ENCODE measurements at places on chromosomes 7 and 10.

GRCh38 chr7:158849768-158850544 is 6.4 kb upstream of the DYNC2I1 start:
- H3K4me1 ChIP-seq: peaks cover 32% of the 10 kb centered on the region
- H3K27me3 ChIP-seq: no peaks in the 10 kb centered on the region
- no peak for DNase-seq
- H3K36me3 ChIP-seq: peaks cover 16% of the 10 kb centered on the region
- H3K4me3 ChIP-seq: no peak overlapping the region

DNA sequence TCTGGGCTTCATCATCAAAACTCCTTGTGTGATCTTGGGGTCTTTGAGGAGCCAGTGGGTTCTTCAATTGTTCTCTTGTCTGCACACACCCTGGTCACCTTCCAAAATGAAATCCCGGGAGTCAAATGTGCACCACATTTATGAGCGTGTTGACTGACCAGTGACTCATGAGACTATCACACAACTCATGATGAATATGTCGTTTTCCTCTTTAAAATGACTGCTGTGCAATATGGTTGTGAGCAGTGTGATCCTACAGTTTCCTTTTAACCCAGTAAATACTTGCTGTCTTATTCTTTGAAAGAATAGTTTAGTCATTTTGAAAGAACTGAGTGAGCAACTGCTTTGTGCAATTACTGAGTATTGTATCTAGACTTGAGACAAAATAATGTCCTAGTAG is 149.2 kb downstream of the DYNC1I1 start:
- DNase-seq: no peak
- no peak overlapping the region for H3K27ac ChIP-seq
- H3K4me1 ChIP-seq: no peaks in the 10 kb centered on the region
- peaks cover 12% of the 10 kb centered on the region for H3K27me3 ChIP-seq
- H3K36me3 ChIP-seq: no peaks in the 10 kb centered on the region
- no peak overlapping the region for H3K4me3 ChIP-seq

- peaks cover 5% of the 10 kb centered on the region for H3K27me3 ChIP-seq
- no peak overlapping the region for H3K27ac ChIP-seq
- H3K36me3 ChIP-seq: no peaks in the 10 kb centered on the region
Observed at GRCh38 chr7:51251290-51251689, 65.3 kb downstream of the COBL start.

- DNase-seq: no peak
- no peak overlapping the region for H3K27ac ChIP-seq
- H3K36me3 ChIP-seq: no peaks in the 10 kb centered on the region
- no peak overlapping the region for H3K4me3 ChIP-seq
- peaks cover 2% of the 10 kb centered on the region for H3K27me3 ChIP-seq
Observed at GRCh38 chr7:69959789-69960499, 361.7 kb downstream of the AUTS2 start.

GRCh38 chr7:45136106-45137060 is 21.2 kb upstream of the RAMP3 start:
- H3K27ac ChIP-seq: peak overlapping the region; percentile 27
- no peaks in the 10 kb centered on the region for H3K36me3 ChIP-seq
- DNase-seq: peak; percentile 85
- peaks cover 19% of the 10 kb centered on the region for H3K4me1 ChIP-seq
- H3K4me3 ChIP-seq: no peak overlapping the region
- H3K27me3 ChIP-seq: peaks cover 9% of the 10 kb centered on the region

DNA sequence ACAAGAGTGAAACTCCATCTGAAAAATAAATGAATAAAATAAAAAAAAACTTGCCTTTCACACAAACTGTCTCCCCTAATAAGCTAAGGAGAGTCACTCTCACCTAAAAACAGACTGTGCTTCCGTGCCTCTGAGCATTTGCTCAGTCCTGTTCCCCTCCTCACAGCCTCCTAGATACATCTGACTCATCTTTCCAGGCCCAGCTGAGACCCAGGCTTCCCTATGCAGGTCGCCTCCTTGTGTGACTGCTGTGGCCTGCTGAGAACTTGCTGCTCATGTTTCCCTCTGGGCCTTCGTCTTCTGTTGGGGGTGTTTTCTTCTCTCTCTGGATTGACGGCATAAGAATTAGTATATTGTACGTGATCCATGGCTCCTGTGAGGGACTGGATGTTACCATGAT is 777.7 kb downstream of the LRMDA start:
- H3K36me3 ChIP-seq: no peaks in the 10 kb centered on the region
- no peak overlapping the region for H3K27ac ChIP-seq
- no peaks in the 10 kb centered on the region for H3K27me3 ChIP-seq
- no peak for DNase-seq
- H3K4me3 ChIP-seq: no peak overlapping the region

GRCh38 chr10:52566471-52567246 is 205.9 kb downstream of the MBL2 start:
- no peaks in the 10 kb centered on the region for H3K4me1 ChIP-seq
- no peak overlapping the region for H3K27ac ChIP-seq
- no peak overlapping the region for H3K4me3 ChIP-seq
- H3K36me3 ChIP-seq: no peaks in the 10 kb centered on the region
- DNase-seq: no peak

- H3K4me1 ChIP-seq: no peaks in the 10 kb centered on the region
- no peaks in the 10 kb centered on the region for H3K27me3 ChIP-seq
Observed at GRCh38 chr10:116538456-116538855, 7.3 kb upstream of the PNLIP start.

All from activated CD8-positive, alpha-beta T cell treated with anti-CD3 and anti-CD28 coated beads, Interleukin-2, amount 10 ng/mL, durations not matched to agents 7 days and 5 days (primary cell).